NCI-H1092 (cell line): ENCODE measurements at places on chromosomes 16 and 17.

DNA sequence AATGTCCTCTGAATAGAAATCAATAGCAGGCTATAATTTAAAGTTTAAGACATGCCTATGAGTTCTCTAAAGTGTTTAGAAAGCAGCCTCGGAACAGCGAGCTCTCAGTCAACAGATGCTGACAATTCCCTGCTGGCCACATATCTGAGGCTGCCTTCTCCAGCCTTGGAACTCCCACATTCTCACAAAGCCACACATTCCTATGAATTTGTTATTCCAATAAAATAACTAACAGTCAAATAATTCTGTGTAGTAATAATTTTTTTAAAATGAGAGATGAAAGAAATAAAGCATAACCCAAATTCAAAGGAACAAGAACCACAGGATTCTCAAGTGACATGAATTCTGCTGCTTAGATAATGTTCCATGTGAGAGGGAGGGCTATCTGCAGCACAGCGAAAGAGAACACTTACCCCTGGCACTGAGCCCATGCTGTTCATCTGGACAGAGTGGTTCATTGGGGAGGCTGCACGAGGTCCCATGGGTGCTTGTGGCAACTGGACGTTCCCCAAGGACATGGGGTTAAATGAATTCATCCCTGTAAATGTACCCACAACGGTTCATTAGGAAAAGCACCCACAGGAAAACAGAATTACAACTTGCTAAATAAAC is 56.9 kb upstream of the TRAP1 start:
- DNase-seq = peak; percentile 42

DNA sequence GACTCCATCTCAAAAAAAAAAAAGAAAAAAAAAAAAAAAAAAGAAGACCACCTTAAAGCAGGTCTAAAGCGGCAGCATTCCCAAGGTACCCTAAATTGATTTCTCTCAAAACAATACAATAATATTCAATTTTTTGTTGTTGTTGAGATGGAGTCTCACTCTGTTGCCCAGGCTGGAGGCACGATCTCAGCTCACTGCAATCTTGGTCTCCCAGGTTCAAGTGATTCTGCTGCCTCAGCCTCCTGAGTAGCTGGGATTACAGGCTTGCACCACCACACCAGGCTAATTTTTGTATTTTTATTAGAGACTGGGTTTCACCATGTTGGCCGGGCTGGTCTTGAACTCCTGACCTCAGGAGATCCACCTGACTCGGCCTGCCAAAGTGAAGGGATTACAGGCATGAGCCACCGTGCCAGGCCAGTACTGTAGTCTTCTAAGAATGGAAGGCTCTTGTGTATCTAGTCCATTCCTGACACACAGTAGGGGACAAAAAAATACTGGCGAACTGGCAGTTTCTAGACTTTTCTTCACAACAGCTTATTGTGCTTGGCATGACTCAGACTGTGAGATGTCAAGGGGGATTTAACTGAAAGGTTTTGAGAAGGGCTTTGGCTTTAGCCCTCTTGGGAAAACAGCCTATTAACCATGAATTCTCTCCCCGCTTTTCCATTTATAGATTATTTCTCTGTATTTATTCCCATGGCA is 17.3 kb downstream of the CDR2 start:
- DNase-seq = no peak

DNA sequence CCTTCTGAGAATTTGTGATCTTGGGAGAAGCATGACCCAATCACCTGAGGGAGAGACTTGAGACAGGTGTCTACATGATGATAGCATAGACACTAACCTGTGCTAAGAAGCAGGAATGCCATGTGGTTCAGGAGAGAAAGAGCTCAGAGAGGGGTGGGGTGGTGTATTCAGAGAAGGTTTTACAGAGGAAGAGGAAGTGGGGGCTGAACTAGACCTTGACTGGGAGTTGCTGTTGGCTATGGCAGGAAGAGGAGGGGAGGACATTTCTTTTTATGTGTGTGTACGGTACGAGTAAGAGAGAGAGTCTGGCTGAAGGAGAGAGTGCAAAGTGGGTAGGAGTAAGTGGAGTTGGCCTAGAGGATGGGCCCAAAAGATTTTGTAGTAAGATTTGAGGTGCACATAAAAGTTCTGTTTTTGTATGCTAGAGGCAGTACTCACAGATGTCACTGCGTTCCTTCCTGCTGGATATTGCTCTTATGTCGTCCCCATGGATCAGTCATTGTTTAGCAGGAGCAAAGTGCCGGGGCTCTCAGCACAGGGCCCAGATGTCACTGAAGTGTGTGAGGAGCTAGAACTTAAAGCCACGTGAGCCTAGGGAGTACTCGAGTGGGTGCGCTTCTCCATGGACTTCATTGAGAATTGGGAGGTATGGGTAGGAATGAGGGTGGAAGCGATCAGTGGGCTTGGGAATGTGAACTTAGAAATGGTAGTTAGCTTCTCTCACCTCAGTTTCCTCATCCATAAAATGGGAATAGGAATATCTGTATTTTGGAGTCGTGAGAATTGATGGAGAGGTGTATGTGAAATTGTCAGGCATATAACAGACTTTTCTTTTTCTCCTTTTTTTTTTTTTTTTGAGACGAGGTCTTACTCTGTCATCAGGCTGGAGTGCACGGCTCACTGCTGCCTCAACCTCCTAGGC is 22.1 kb downstream of the SLC7A6 start:
- DNase-seq = no peak

DNA sequence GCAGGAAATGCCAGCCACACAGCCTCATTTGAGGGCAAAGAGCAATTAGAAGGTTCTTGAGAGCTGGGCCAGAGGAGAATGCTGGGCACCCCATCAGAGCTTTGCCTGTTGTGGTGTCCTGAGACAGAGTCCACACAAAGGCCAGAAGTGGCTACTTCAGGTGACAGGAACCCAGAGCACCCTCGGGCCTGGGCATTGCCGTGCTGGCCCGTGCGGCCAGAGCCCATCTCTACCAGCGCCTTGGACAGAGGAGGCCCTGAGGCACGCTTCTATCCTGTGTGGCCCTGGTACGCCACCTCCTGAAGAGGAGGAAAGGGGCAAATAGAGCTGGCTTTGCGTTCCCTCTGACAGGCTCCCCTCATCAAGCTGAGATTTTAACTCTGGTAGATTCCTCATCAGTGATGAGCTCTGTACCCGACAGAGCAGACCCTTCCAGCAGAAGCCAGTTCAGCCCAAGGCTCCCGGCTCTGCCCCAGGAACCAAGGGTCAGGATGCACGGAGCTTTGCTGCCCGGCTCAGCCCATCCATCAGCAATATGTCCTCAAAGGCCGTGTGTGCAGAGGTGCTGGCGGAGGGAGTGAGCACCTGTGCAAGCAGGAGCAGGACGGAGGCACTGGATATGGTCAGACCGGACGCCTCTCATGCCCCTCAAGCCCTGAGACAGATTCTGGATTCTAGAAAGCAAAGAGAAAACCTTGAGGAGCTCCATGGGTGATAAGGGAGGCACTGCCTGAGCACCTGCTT is 3.4 kb upstream of the RASD1 start:
- DNase-seq = no peak

DNA sequence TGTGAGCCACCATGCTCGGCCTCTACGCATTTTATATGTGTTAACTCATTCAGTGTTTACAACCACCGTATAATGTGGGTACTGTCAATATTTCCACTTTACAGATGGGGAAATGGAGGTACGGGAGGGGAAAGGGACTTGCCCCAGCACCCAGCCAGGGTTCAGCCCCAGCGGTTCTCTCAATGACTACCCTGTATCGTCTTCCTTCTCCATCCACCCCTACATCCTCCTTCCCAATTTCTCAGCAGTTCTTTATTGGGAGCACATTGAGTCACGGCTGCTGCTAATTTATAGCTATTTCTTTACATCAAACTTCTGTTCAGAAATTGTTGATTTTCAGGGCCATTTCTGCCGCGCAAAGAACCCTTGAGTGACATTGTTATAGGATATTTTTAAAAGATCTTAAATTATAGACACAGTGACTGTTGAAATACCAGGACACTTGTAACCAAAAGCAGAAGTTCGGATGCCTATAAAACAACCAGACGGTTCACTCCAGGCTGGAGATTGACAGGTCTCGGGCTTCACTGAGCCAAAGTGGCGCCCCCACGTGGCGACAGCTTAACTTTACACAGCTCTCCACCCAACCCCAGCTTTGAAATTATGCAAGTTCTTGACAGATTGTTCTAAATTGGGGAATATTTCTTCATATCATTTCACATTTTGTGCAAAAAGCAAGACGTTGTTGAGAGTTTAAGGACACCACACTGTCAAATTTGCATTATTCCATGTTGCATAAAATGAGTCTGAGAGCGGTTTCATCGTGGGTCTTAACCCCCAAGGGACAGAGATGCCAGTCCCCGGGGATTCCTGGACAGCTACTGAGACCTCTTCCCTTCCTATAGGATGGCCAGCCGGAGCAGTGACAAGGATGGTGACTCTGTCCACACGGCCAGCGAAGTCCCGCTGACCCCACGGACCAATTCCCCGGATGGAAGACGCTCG is 11.8 kb downstream of the SYT17 start:
- no peak for DNase-seq

DNA sequence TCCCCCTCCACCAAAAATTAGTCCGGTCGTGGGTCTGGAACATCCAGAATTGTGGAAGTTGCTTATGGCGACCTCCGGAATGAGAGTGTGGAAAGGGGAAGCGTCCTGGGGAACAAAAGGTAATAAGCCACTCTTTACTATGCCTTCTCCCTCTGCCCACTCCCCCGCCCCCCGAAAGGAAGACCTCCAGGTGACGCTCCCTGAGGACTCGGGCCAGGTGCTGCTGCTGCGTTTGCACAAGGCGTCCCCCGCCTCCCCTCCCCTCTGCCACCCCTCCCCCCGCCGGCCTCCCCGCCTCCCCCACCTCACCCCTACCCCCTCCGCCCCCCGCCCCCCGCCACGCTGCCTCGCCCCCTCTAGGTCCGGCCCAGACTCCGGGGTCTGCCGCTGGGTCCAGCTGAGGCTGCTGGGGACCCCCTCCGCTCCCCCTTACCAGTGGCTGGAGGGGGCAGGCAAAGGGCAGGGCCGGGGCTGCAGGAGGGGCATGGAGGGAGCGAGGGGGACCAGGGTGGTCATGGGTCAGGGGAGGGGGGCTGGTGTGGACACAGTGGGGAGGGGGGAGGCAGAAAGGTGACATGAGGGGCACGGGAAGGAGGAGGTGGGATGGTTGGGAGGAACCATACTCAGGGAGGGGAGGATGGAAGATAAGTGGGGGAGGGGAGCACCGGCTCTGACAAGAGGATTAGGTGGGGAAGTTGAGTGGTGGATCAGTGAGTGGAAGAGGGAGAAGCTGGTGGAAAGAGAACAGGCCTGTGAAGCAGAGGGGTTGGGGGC is 23.6 kb downstream of the ALOX12B start:
- DNase-seq = no peak

- DNase-seq = no peak
These were observed 22.4 kb downstream of the KDM8 start for GRCh38 chr16:27225536-27226360.

DNA sequence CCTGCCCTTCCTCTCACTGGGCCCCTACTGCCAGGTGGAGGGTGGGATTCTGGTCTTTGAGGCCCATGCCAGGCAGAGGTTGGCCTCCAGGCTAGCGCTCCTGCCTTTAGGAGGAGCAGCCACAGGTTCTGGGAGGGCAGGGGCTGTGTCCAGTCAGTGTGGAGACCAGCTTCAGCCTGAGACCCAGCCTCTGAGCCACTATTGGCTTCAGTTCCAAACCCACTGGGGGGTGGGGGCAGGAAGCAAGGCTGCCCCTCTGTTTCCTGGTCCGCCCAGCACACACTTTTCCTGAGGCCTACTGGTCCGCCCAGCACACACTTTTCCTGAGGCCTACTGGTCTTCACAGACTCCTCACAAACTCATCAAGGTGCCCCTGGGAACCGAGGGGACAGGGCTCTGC is 16.4 kb downstream of the SLC5A10 start:
- DNase-seq = no peak

- peak; percentile 88 for DNase-seq
These were observed 42.5 kb upstream of the RASD1 start for GRCh38 chr17:17538417-17539391.

DNA sequence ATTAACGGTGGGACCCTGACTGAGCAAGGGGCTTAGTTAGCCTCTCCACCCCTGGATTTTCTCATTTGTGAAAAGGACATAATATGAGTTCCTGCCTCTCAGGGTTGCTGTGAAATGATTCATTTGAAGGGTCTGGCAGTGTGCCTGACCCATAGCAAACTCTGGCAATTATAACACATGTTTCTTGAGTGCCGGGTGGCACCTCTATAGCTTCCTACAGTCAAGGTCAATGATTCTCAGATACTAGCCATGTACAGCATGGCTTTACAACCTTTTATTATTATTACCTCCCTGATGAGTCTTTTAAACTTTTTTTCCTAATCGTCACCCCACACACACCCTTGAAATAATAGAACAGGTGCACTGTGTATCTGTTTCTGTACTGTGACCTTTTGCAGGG is 42.1 kb downstream of the TMEM114 start:
- no peak for DNase-seq

DNA sequence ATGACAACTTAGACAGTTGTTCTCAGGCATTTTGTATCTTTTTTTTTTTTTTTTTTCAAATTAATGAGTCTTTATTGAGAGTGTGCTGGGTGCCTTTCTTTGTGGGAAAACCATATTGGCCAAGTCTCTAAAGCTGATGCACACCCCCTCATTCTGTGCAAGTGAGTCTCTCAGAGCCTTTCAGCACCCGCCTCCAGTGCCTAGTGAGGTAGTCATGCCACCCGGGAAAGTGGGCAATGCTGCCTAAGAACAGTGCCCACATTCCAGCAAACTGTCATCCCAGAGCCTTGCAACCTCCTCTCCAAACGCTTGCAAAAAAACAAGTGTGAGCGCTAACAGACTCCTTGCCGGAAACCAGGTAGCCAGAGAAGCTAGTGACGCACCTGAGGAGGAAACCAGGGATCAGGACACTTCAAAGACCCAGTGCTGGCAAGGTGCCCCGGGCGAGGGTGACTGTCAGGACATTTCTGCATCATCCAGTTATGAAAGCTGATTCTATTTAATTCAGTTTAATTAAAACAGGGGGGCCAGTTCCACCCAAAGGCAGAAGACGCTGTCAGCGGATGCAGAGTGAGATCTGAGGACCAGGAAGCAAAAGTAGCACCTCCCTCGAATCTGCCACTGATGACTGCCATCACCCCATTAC is 34.9 kb downstream of the SMARCE1 start:
- DNase-seq = no peak

- DNase-seq = no peak
These were observed 86.8 kb downstream of the CES1 start for GRCh38 chr16:55746081-55746480.

- no peak for DNase-seq
These were observed 134.1 kb downstream of the IRF8 start for GRCh38 chr16:86033016-86033474.

- DNase-seq = no peak
These were observed 42.1 kb downstream of the SLC6A2 start for GRCh38 chr16:55697867-55698266.

- DNase-seq = no peak
These were observed 125.2 kb upstream of the SDK2 start for GRCh38 chr17:73769479-73769878.
